Stimulated activated CD8-positive, alpha-beta memory T cell treated with anti-CD3 and anti-CD28 coated beads, Interleukin-15, amount 100 ng/mL, for 48 hours (primary cell): ENCODE measurements at places on chromosomes 13 and 19.
A peak's percentile ranks its signal among the peaks of the same experiment; 100 is the strongest.

DNA sequence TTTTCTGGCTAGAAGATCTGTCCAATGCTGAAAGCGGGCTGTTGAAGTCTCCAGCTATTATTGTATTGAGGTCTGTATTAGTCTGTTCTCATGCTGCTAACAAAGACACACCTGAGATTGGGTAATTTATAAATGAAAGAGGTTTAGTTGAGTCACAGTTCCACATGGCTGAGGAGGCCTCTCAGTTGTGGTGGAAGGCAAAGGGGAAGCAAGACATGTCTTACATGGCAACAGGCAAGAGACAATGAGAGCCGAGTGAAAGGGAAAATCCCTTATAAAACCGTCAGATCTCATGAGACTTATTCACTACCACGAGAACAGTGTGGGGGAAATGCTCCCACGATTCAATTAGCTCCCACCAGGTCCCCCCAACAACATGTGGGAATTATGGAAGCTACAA, 980.4 kb downstream of the SLITRK5 start:
- DNase-seq = no peak

DNA sequence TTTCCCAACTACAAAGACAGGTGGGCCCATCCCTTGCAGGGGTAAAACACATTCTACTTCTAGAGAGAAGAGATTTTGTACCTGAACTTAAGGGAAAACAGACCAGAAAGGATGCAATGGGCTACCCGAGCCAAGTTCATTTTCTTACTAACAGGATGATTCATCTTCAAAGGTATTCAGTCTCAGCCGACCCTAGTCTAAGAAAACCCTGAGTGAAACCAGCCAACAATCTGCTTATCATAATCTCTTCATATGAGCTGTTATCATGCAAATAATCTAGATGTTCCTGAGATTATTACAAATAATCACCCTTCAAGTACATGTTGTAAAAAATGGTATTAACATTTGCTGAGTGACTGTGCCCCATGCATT, 15.6 kb downstream of the PABPC3 start:
- no peak for DNase-seq

DNA sequence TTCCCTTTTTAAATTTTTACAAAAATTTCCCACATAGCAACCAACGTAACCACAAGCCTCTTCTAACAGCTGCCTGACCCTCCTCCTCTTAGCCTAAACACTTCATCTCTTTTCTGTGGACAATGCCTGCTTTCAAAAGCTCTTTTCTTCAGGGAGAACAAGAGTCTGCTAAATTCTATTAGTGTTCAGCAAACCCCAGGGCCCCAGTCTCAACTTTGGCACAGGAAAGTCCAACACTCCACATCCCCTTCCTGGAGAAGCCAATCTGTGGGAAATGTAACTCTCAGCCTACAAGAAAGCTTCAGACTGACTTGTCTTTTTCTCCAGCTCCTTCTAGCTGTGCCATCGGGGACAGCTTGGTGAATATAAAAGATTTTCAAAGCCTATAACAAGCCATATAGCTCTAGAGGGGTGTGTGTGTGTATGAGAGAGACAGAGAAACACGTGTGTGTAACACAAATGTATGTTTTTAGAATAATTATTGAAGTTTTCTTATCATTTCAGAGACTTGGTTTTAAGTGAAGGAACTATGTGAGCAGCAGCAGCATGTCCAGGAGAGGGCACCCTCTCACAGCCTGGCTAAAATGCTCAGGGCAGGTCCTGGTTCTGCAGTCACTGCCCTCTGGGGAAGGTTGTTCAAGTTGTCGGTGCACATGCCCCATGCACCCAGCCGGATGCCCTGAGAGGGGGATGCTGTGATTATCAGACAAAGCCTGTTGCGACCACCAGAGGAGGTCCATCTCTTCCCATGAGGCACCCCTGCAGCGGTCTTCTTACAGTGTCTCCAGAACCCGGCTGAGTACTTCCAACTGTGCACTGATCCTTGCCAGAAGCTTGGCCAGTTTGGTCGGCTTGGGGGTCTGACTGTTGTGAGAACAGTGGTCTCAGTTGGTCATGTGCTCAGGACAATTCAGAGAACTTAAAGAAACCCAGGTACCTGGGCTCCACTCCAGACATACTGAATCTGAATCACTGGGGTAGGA, 34.4 kb downstream of the CCDC70 start:
- no peak for DNase-seq

- DNase-seq = no peak
Observed at GRCh38 chr19:50826492-50827240, 3.1 kb upstream of the KLK1 start.

DNA sequence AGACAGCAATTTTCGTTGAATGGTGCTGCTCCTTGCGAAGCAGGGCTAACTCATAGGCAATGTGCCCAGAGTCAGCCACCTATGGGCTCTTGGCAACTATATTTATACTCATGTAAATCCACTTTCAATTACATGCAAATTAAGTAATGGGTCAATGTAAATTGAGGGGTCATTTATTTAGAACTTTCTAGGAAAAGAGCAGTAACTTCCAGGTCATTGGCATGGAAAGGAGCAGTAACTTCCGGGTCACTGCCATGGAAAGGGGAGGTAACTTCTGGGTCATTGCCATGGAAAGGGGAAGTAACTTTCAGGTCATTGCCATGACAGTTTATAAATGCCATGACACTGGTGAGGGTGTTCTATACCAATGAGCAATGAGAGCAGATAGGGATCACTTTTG, 11.6 kb downstream of the KLK4 start:
- DNase-seq = no peak

GRCh38 chr19:35348911-35349611, 1.4 kb downstream of the FFAR1 start:
- no peak for DNase-seq

GRCh38 chr13:99367663-99368448, 60.7 kb upstream of the GPR183 start:
- DNase-seq = no peak

DNA sequence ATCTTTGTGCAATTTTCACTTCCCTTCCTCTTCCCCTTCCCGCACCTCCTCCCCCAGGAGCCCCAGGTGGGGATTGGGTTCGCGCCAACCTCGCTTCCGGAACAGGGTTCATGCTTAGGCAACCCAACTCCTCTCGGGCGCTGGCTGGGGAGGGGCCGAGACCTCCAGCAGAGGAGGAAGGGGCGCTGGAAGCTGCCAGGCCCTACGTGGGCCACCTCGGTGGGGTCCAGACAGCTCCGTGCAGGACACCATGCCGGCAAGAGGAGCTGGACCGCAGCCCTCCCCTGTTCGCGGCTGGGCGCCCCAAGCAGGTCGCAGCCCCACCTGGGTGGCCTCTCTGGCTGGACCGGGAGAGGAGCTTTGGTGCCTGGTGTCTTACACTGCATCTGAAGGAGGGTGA, 91.1 kb downstream of the SPACA7 start:
- DNase-seq = no peak

DNA sequence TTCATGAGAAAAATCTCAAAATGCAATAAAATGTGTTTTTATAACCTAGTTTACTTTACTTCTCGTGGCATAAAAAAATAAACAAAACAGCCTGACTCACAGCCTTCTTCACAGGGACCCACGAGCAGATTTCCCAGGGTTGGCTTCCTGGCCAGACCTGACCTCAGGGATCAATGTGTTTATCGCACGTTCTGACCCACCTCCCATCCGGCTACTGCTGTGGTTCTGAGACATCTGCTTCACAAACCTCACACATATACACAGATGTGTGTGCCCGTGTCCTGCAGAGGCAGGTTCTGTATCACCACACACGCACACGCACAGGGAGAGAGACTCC, 118.3 kb downstream of the COL4A2 start:
- DNase-seq = no peak

GRCh38 chr19:815775-816499, 5.8 kb downstream of the PLPPR3 start:
- no peak for DNase-seq

DNA sequence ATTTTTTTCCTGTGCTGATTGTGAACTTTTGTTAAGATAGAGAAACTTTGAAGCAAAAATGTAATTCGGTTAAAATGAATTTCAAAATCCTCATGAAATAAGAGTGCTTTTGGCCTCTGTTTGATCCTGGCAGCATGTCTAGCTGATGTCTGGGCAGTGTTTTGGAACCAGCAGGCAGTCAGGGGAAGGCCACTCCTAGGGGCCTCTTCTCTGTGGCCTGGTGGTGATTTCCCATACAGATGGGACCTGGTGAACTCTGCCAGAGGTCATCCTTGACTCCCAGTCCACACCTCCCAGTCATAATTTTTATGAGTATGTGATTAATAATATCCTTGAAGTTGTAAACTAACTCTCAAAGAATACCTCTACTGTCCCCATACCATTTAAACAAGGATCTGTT, 226.6 kb downstream of the PCCA start:
- no peak for DNase-seq

DNA sequence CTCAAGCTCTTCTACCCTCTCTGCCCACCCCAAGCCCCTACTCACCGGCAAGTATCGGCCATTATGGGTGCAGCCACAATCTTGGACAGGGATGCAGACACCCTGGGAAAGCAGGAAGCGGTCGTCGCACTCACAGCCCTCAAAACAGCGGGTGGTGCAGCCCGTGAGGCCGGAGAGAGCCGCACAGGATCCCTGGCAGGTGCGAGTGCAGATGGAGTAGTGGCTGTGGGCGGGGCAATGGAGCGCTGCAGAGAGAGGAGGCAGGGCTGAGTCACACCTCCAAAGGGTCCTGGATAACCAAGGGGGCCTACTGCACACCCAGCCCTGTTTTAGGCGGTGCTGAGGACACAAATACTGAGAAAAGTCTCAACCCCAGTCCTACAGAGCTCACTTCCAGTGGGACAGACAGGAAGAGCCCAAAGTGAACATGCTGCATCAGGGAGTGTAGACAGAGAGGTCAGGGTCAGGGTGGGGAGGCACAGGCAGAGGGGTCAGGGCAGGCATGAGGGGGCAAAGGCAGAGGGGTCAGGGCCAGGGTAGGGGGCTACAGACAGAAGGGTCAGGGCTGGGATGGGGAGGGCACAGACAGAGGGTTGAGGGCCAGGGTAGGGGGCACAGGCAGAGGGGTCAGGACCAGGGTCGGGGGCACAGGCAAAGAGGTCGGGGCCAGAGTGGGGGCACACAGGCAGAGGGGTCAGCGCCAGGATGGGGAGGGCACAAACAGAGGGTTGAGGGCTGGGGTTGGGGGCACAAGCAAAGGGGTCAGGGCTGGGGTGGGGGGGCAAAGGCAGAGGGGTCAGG, 24.2 kb upstream of the FBL start:
- no peak for DNase-seq

DNA sequence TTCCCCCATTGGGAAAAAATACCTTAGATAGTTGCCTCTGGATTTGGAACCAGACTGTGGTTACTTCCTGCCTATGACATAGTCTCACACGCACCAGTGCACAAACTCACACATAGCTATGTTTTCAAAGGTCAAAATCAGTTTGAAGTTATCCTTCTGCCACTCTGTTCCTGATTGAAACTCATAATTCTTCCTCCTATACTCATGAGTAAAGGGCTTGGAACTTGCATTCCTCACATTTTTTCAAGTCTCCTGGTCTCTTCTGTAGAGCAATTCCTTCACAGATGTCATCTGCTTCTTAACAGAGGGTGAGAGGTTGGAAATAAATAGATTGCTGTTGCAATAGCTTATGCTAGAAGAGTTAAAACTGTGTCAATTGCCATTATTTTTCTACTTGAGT, 18.6 kb upstream of the POSTN start:
- no peak for DNase-seq

GRCh38 chr19:47742634-47743033, 2.7 kb upstream of the NOP53 start:
- no peak for DNase-seq

GRCh38 chr13:70874636-70875035, 766.4 kb upstream of the KLHL1 start:
- no peak for DNase-seq

DNA sequence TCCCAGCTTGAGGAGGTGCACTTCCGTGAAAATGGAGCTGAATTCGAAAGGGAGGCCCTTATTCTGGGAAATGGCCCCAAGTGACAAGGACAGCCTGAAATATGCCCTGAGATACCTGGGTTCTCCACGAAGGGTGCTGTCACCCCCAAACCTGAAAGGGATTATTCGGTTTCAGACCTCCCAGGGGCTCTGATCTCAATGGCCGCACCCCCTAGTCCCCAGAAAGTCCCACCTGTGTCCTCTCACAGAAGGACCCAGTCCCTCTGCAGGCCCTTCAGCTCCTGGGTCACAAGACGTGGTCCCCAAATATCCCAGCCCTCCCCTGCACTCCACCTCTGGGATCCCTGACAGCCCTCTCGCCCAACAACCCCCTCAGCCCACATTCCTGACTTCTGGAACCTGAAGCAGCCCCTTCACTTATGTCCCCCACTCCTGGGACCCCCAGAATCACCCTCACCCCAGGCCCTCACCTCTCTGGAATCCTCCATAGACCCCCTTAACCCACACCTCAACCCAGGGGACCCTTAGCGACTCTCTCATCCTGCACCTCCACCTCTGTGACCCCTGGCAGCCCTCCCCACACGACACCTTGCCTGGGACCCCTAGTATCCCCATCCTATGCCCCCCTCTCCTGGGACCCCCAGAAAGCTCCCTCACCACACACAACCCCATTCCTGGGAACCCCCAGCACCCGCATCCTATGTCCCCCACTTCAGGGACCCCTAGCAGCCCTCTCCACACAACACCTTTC, 606 bp downstream of the SYNGR4 start:
- DNase-seq = no peak

DNA sequence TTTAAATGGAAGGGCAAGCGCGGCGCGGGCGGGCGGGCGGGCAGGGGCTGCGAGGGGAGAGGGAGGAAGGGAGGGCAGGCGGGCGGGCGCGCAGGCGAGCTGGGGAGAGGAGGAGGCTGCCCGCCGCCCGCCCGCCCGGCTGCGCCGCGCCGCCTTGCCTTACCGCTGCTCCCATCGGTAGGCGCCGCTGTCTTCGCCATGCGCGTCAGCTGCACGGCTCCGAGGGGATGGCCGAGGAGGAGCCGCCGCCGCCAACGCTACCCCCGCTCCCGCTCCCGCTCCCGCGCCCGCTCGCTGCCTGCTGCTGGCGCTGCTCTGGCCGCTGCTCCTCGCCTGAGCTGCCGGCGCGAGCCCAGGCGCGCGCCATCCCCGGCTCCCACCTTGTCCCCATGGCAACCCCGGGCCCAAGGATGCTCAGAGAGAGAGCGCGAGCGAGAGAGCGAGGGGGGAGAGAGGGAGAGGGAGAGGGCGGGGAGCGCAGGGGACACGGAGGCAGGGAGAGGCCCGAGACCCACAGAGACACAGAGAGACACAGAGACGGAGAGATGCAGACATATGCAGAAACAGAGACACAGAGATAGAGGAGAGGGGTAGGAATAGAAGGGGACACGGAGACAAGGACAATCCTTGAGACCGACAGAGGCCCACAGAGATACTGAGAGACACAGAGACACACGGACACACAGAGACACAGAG, 40.3 kb downstream of the DEDD2 start:
- peak; percentile 66 for DNase-seq

GRCh38 chr13:108902405-108903155, 273.2 kb downstream of the MYO16 start:
- DNase-seq = no peak
